Stimulated activated CD4-positive, alpha-beta T cell treated with anti-CD3 and anti-CD28 coated beads, Interleukin-1b, Interleukin-23, amount 100 ng/mL, for 4 hours (primary cell): ENCODE measurements at places on chromosomes 13 and 19.

DNA sequence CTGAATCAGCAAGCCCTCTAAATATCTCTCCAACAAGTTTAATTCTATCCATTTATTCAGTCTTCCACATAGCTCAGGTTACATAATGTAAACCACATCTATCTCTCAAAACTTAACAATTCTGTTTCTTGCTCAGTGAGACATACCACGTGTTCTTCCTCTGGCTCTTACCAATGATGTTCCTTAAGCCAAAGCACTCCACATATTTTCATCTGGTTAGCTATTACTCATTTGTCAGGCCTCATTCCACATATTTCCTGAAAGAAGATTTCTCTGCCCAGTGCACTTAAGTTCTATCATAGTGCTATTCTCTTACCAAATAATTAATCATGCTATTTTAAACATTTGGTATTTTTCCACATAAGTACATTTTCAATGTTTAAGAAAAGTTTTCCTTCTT, 403.3 kb upstream of the ATXN8OS start:
- no peak for DNase-seq

DNA sequence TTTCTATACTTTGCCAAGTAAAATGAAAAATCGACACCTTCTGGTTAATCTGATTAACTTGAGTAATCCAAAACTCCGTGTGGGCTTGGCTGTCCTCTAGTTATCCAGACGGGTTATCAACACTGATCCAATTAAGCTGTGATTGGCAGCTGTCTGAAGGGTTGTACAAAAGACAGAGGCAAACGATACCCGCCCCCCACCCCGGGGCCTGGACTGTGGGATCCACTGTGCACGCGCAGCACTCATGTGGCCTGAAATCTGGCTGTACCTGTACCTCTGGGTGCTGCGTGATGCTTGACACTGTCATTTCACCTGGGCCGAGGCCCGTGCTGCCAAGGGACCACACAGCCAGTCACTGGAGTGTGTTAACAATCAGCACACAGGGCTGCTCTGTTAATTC, 53.5 kb downstream of the COL4A2 start:
- no peak for DNase-seq

GRCh38 chr13:45215392-45216077, 14.7 kb upstream of the KCTD4 start:
- no peak for DNase-seq

- DNase-seq, result no peak
Measured at GRCh38 chr13:100895651-100896050, 221.1 kb upstream of the TMTC4 start.

DNA sequence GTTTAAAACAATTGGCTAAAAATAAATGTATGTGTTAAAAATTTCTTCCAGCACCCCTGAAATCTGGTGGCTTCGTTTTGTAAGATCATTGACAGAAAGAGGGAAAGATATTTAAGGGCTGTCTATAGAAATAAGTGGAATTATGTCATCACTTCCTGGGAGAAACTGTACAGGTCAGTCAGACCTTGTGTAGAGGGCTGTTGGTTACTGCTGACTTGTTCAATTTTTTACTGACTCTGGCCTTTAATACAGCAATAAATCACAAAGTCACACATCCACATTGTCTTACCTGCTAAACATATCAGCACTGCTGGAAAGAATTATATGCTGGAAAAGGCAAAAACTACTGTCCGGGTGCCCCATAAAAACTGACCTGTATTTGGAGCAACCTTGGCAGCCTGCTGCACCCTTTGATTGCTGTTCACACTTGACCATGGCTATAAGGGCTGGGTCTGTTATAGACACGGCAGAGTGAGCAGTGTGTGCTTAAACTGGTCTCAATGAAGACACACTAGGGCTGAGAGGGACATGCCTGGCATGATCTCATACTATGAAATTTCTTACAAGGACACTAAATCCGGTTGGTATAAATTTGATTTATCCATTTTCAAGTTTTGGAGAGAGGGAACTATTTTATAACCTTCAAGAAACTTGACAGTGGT, 162.1 kb downstream of the NHLRC3 start:
- DNase-seq, result no peak
